Esophagus squamous epithelium (tissue), 5 donors: ENCODE measurements at places on chromosomes 7 and 10.

GRCh38 chr7:151448261-151449252 lies 8.6 kb upstream of the CRYGN start:
- no peak for DNase-seq

DNA sequence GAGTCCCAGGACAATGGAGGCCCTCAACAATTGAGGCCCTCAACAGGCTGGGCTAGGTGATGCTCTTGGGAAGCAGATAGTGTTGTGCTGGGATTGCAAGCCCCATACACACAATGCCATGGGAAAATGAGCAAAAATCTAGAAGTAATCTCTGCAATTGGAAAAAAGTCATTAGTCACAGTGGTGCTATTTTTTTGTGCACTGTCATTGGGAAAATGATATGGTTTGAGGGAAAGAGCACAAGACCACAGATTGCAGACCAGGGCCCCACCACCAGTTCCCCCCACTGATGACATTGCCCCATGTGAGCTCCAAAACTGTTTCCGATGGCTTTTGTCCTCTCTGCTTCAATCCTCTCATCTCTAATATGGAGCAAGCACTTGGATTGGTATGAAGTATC lies 1.9 kb downstream of the KCTD7 start:
- DNase-seq, result no peak

GRCh38 chr10:27743012-27743876 lies 2.4 kb downstream of the MKX start:
- DNase-seq, result no peak

DNA sequence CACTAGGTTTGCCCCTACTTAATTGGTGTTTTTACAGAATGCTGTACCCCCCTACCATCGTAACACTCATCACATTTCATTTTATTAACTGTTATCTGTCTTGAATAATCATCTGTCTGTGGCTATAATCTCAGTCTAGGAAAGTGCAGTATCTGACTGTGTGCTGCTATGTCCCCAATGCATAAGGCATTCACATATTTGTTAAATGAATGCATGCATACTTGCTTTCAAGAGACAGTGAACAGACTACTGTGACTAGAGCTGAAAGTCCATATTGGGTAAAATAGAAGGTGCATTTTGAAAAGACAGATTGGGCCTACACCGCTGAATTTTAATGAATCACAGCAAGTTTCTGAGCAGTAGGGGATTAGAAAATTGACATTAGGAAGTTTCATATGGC lies 112.3 kb downstream of the ARHGAP12 start:
- no peak for DNase-seq

DNA sequence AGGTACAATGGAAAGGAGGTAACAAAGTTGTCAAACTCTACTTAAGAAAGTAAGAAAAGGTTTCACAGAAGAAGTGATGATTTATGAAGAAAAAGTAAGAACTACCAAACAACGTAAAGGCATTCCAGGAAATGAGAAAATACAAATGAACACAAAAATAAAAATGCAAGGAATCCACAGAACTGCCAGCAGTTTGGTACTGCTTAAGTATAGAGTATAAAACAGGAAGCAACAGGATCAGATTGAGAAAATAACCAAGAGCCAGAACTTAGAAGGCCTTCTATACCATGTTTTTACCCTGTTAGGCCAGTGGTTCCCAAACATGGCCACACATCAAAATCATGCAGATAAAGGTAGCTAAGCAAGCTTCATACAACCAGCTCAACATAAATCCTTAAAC lies 9.2 kb downstream of the NDUFA5 start:
- DNase-seq, result no peak

DNA sequence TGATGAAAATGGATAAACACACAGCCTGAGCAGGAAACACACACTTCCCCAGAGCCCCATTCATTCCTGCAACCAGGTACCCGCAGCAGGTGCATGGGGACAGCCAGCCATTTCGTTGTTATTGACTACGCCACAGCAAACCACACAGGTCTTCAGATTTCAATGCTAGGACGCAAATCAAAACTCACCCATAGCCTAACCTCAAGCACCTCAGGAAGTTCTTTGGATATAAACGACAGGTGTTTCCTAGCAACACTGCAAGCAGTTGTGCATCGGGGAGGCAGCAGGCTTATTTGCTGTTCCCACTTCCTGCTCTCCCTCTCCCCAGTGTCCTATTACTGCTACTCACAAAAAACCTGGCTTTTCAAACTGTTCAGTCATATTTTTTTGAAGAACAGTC lies 176.5 kb upstream of the FRMD4A start:
- DNase-seq, result no peak

DNA sequence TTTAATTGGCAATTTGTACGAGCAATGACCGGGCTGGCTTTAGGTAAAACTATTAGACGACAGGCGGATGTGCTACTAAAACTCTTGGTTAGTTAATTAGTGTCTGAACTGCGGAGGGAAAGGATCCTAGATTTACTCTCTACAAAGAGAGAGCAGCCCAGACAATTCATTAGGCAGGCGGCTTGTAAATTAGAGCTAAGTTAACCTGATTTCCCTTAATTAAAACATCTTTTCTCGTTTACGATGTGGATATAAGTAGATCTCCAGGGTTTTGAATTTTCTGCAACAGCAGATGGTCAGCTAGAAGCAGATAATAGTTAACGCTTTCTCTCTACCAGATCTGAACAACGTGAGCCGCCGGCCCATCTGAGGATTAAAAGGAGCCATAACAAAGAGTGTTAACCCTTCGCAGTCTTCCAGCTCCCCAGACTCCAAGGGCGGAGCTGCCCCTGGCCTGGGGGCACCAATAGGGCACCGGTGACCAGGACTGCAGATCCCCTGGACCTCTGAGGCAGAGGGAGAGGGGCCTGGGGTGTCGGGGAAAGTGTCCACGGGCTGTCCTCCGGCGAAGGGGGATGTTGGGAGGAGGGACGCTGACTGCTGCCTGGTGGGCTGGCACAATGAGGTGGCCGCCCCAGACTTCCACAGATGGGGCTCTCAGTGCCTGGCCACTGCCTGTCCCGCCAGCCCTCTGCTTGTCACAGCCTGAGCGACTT lies 6.3 kb upstream of the UNCX start:
- no peak for DNase-seq

- DNase-seq, result no peak
Observed at GRCh38 chr10:585502-585901, 104.0 kb downstream of the DIP2C start.

GRCh38 chr10:31697271-31698180 lies 231.1 kb downstream of the ARHGAP12 start:
- DNase-seq, result peak; percentile 25
